ENCODE measurements at places on chromosomes 4 and X. TPM values are rescaled to one million over a fixed set of nuclear protein-coding genes. Genes with fewer than 3 reads are reported as not detected.

Gene BST1
- total RNA-seq: 0.39 TPM

Gene GPAT3
- total RNA-seq: 0.74 TPM

Gene ARMCX5
- total RNA-seq: 6.1 TPM

Gene MYOZ2
- total RNA-seq: not detected

Gene ZNF732
- not detected for total RNA-seq

Gene ACOX3
- 22.1 TPM for total RNA-seq

Gene GAB1
- not detected for total RNA-seq

Gene GABRG1
- total RNA-seq: not detected

Gene IGSF1
- total RNA-seq: not detected

Gene EVC
- 0.14 TPM for total RNA-seq

Gene GYPE
- not detected for total RNA-seq

Gene POLN
- 1.8 TPM for total RNA-seq

Gene COX7B2
- not detected for total RNA-seq

Gene PPM1K
- 48.4 TPM for total RNA-seq

Gene CA5B
- total RNA-seq: 12.4 TPM

Gene MAGEA4
- total RNA-seq: not detected

Gene DGKK
- total RNA-seq: not detected

Gene RPS6KA3
- 41.5 TPM for total RNA-seq

Gene AP1S2
- 21.6 TPM for total RNA-seq

Gene GAGE1
- not detected for total RNA-seq

Gene SRPK3
- total RNA-seq: not detected

Gene RTL3
- total RNA-seq: not detected

Gene ANKRD37
- total RNA-seq: 44.5 TPM

Gene AKAP14
- not detected for total RNA-seq
